ENCODE measurements at places on chromosomes 3 and 15. TPM values are rescaled to one million over a fixed set of nuclear protein-coding genes. Genes with fewer than 3 reads are reported as not detected.
A peak's percentile ranks its signal among the peaks of the same experiment; 100 is the strongest.

- DNase-seq = no peak
Observed at GRCh38 chr3:196141052-196141865, 59.4 kb upstream of the TFRC start.

GRCh38 chr3:155697542-155697941 is 47.3 kb downstream of the PLCH1 start:
- DNase-seq = no peak

DNA sequence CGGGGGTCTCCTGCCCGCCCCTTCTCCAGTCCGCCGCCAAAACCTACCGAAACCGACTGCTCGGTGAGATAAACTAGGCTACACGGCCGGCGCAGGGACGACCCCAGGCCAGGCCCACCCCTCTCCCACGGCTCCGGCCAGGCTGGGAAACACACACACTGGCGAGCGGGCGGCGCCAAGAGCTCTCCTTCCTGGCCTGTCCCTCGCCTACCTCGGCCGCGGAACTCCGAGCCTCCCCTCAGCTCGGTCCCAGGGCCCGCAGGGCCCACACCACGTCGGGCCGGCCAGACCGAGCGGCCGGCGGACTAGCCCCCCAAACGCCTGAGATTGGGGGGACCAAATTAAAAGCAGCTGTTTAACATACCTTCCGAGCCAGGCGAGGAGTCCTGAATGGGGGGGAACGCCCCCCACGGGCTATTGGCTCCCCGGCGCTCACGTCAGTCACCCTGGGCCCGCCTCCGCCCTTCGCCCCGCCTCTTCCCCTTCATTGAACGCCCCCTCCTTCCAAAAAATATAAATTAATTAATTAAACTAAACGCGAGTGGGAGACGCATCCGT is 4.0 kb upstream of the SIN3A start:
- DNase-seq = peak; percentile 65

DNA sequence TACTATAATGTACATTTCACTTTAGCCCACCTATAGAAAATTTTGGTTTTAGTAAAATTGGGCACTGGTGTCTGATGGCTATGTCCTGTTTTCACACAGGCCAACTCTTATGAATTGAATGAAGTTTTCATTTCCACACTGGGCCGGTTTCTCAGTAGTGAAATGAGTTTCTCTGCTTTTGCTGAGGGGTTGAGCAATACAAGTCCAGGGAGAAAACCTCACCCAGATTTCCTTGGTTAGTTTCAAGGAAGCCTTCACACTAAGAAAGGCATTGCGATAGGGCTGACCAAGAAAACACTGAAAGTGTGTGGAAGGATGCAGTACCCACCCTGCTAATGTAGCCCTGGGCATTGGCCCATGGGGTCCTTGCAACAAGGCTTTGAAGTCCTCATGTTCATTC is 331.5 kb upstream of the CFAP20DC start:
- DNase-seq = no peak

- DNase-seq = no peak
Observed at GRCh38 chr3:84959470-84960271, 882 bp downstream of the CADM2 start.

- DNase-seq = no peak
Observed at GRCh38 chr3:119187266-119187665, 13.9 kb downstream of the UPK1B start.

Gene CCNB2
- 57.2 TPM for total RNA-seq

Gene ZNF662
- 0.54 TPM for total RNA-seq

- no peak for DNase-seq
Observed at GRCh38 chr15:63354821-63355650, 26.6 kb downstream of the CA12 start.

GRCh38 chr3:63998852-63999754 is 24.2 kb downstream of the PSMD6 start:
- DNase-seq = no peak

DNA sequence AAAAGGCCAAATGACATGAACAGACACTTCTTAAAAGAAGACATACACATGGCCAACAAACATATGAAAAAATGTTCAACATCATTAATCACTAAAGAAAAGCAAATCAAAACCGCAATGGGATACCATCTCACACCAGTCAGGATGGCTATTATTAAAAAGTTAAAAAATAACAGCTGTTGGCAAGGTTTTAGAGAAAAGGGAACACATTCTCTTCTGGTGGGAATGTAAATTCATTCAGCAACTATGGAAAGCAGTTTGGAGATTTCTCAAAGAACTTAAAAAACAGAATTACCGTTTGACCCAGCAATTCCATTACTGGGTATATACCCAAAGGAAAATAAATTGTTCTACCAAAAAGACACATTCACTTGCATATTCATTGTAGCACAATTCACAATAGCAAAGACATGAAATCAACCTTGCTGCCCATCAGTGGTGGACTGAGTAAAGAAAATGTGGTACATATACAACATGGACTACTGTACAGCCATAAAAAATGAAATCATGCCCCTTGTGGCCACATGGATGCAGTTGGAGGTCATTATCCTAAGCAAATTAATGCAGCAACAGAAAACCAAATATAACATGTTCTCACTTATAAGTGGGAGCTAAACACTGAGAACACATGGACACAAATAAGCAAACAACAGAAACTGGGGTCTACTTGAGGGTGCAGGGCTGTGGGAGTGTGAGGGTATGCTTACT is 190.7 kb upstream of the MCTP2 start:
- no peak for DNase-seq

All from IMR-90 (cell line).